Activated CD4-positive, alpha-beta T cell treated with anti-CD3 and anti-CD28 coated beads for 36 hours (primary cell): ENCODE measurements at places on chromosomes 12 and 14. TPM values are rescaled to one million over a fixed set of nuclear protein-coding genes. Genes with fewer than 3 reads are reported as not detected.

DNA sequence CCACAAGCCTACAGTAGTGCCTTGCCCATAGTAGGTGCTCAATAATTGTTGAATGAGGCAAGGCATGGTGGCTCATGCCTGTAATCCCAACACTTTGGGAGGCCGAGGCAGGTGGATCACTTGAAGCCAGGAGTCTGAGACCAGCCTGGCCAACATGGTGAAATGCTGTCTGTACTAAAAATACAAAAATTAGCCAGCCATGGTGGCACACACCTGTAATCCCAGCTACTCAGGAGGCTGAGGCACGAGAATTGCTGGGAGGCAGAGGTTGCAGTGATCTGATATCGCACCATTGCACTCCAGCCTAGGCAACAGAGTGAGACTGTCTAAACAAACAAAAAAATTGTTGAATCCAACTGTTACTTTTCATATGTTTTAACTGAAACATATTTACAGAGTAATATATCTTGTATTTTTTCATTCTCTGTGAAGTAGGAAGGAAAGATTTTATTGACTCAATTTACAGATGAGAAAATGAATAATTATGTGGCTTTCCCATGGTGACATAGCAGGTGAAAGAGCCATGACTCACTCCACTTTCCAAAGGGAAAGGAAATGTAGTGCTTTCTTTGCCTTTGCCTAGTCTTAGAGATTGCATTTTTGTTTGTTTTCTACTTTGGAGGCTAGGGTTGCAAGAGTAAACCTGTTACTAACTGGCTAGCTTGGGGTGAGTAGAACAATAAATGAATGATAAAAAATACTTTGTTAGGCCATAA, 95.4 kb upstream of the SLC38A4 start:
- no peaks in the 10 kb centered on the region for H3K36me3 ChIP-seq
- H3K4me3 ChIP-seq = no peak overlapping the region
- H3K4me1 ChIP-seq = no peaks in the 10 kb centered on the region

- peaks cover 87% of the 10 kb centered on the region for H3K4me1 ChIP-seq
- H3K36me3 ChIP-seq = peaks cover 92% of the 10 kb centered on the region
- peak; percentile 60 for DNase-seq
- no peaks in the 10 kb centered on the region for H3K27me3 ChIP-seq
- peak overlapping the region; percentile 100 for H3K27ac ChIP-seq
Measured at GRCh38 chr14:22531451-22532344, 57.3 kb downstream of the DAD1 start.

DNA sequence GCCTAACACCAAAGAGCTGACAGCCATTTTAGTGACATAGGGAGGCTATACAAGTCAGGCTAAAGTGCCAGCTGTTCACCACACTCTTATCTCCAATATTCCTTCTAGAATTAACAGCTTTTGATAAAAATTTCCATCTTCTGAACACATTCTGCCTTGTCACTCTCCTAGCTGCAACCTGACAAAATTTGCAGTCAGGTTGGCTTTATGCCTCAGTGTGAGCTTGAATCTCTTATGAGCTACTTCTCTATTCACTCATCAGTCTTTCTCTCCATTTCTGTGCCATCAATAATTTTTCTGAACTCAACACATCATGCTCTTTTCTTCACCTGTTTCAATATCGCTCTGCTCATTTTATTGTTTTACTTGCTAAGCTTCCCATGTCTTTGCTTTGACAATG, 50.2 kb downstream of the TMTC1 start:
- H3K36me3 ChIP-seq = no peaks in the 10 kb centered on the region
- no peak overlapping the region for H3K4me3 ChIP-seq
- H3K27me3 ChIP-seq = peaks cover 7% of the 10 kb centered on the region
- H3K27ac ChIP-seq = no peak overlapping the region
- peaks cover 2% of the 10 kb centered on the region for H3K4me1 ChIP-seq

DNA sequence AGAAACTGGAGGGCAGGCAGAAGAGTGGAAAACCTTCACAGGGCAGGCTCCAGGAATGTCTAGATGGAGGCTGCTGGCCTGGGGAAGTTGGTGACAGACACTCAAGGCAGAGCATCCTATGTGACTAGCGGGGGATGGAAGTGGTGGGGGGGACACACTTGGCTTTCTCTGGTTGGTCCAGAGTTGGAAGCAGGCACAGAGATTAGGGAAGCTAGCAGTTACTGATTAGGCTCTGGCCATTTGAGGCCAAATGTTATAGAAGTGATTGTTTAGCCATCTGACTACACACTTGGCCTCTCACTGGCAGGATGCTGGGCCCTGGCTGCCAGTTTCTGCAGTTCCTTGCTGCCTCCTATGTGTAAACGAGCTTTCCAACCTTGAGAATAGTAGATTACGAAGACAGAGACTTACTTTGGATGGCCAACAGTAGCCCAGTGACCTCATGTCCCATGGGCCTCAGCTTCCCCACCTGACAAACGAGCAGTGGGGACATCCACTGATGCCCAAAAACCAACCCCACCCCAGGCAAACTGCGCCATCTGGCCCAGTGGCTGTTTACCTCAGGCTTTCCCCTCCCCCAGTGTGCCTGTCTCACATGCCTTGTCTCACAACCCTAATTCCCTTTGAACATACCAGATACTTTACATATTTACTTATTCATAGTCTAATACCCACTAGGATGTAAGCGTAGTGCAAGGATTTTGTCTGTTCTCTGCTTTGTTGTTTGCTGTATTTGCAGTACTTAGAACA, 102.7 kb downstream of the PAPLN start:
- no peak overlapping the region for H3K4me3 ChIP-seq
- H3K4me1 ChIP-seq = no peaks in the 10 kb centered on the region

Gene C12orf54
- total RNA-seq = not detected

DNA sequence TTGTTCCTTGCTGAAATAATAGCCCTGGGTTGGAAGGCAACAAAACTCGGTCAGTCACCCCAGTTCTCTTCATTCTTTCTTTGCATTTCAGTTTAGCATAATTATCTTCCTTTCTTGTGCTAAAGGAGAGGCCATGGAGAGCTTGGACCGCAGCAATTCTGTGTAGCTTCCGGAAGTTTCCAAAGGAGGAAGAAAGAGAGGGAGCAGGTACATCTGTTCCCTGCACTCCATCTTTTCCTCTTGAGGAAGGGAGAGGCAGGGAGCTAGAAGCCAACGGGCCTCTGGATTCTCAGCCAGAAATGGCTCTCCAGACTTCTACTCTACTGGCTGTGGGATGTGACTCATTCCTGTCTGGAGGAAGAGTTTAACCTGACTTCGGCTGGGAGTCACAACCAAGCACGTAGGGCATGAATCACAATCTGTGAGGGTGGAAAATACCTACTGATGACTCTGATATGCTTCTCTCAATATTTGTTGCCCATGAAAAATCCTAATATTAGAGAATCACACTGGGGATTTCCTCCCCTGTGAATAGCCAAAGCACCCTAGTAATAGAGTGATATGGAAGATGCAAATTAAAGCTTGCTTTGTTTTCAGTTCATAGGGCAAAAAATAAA, 17.0 kb downstream of the ANO6 start:
- H3K27ac ChIP-seq = peak overlapping the region; percentile 86
- peaks cover 17% of the 10 kb centered on the region for H3K36me3 ChIP-seq
- no peaks in the 10 kb centered on the region for H3K27me3 ChIP-seq

DNA sequence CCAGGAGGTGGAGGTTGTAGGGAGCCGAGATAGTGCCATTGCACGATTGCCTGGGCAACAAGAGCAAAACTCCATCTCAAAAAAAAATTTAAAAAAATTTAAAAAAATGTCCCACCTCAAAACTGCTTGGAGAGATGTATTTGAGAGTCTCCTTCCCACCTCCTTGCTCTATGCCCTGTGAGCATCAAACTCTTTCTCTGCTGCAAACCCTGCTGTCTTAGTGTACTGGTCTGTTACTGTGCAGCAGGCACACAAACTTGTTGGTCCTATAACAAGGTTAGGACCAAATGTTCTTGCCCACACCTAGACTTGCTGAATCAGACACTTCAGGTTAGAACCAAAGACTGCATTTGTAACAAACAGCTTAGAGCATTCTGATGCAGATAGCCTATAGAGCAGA, 153.5 kb upstream of the FUT8 start:
- H3K27me3 ChIP-seq = no peaks in the 10 kb centered on the region
- H3K4me1 ChIP-seq = peaks cover 12% of the 10 kb centered on the region
- H3K36me3 ChIP-seq = no peaks in the 10 kb centered on the region
- H3K27ac ChIP-seq = no peak overlapping the region

Gene GZMB
- 3,062 TPM for total RNA-seq

GRCh38 chr12:12537421-12537820, 25.2 kb downstream of the DUSP16 start:
- H3K27ac ChIP-seq = no peak overlapping the region
- H3K27me3 ChIP-seq = no peaks in the 10 kb centered on the region
- no peak for DNase-seq
- H3K4me3 ChIP-seq = no peak overlapping the region
- H3K36me3 ChIP-seq = peaks cover 15% of the 10 kb centered on the region

DNA sequence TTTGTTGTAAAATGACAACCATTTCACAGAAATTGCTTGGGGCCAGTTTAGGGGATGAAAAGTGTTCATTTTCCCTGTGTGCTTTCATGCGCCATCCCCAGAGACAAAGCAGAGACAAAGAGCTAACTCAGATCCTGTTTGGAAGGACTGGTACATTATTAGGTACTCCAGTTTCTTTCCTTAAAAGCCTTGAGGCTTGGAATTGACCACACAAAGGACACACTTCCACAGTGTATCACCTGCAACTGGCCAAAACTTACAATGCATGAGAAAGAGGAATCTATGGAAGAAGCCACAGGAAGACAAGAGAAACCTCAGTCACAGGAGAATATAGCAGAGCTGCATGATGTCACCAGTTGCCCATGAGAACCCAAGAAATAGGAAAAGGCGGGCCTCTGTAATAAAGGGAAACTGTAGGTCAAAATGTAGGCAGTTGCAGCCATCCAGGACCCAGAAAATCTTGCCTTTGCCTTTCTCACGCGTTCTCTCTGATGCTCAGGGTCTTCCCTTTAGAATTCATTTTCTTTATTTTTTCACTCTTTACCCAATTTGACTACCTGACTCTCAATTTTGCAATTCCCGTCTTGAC, 339.0 kb downstream of the RMST start:
- H3K36me3 ChIP-seq = no peaks in the 10 kb centered on the region
- H3K27me3 ChIP-seq = no peaks in the 10 kb centered on the region
- no peaks in the 10 kb centered on the region for H3K4me1 ChIP-seq
- H3K4me3 ChIP-seq = no peak overlapping the region
- no peak overlapping the region for H3K27ac ChIP-seq

GRCh38 chr12:21769307-21769706, 5.2 kb downstream of the KCNJ8 start:
- H3K27me3 ChIP-seq = peaks cover 12% of the 10 kb centered on the region
- peaks cover 4% of the 10 kb centered on the region for H3K4me1 ChIP-seq
- H3K36me3 ChIP-seq = no peaks in the 10 kb centered on the region
- H3K4me3 ChIP-seq = no peak overlapping the region

DNA sequence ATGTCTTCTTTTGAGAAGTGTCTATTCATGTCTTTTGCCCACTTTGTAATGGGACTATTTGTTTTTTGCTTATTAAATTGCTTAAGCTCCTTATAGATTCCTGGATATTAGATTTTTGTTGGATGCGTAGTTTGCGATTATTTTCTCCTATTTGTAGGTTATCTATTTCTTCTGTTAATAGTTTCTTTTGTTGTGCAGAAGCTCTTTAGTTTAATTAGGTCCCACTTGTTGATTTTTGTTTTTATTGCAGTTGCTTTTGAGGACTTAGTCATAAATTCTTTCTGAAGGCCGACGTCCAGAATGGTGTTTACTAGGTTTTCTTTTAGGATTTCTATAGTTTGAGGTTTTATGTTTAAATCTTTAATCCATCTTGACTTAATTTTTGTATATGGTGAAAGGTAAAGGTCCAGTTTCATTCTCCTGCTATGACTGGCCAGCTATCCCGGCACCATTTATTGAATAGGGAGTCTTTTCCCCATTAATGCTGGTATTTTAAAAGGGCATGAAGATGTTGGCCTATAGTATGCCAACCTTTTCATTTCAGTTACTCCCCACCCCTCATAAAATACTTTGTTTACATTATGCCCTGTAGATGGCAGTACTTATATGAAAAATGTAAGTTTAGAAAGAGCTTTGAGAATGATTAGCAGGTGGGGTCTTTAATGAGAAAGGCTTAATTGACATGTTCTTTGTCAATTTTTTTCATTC, 62.9 kb upstream of the PSMA6 start:
- H3K36me3 ChIP-seq = peaks cover 4% of the 10 kb centered on the region
- H3K4me1 ChIP-seq = peaks cover 27% of the 10 kb centered on the region
- no peak for DNase-seq

- no peaks in the 10 kb centered on the region for H3K36me3 ChIP-seq
- no peak overlapping the region for H3K27ac ChIP-seq
Measured at GRCh38 chr12:63826006-63826585, 18.4 kb upstream of the SRGAP1 start.

- H3K4me1 ChIP-seq = peaks cover 11% of the 10 kb centered on the region
- H3K36me3 ChIP-seq = no peaks in the 10 kb centered on the region
- H3K27ac ChIP-seq = no peak overlapping the region
Measured at GRCh38 chr12:90250042-90250441, 541.4 kb upstream of the ATP2B1 start.

Gene LRRIQ1
- not detected for total RNA-seq

GRCh38 chr12:123061441-123062205, 81.1 kb downstream of the ARL6IP4 start:
- no peaks in the 10 kb centered on the region for H3K36me3 ChIP-seq
- H3K4me1 ChIP-seq = peaks cover 36% of the 10 kb centered on the region
- DNase-seq = no peak

DNA sequence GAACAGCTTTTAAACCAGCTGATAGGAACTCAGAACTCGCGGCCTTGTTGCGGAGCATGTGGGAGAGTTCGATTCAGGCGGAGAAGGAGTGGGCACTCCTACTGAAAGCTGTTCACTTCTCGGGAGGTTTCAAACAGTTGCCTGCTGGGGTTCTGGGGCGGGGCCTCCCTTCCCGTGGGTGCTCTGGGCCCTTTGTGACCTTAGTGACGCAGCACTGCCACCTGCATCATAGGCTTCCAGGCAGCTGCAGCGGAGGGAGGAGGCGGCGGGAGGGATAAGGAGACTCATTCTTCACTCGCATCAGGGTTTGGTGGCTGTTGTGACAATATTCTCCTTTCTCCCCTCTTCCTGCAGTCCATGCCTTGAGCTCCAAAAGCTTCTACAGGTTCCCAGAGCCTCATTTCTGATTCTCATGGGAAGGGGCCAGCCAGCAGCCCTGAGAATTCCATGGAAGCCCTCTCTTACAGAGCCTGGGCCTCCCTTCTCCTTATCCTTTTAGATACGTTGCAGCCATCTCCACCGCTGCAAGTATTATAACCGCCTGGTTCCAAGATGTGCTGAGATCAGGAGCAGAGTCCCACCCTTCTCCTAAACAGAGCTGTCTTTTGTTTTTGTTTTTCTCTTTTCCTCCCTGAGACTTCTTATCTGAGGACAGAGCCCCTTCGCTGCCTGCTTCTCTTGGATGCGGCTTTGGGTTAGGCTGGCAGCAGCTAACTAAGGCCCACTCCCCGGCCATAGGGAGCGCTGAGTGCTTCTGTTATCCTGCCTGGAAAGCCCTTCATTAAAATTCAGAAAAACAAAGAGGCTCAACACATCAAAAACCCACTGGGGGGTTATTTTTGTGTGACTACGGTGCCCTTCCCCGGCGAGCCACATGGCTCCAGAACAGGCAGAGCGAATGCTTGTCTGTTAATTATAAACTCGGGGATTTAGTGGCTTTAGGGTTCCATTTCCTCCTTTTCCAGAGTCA, 67.6 kb upstream of the GPATCH2L start:
- no peak for DNase-seq
- H3K27me3 ChIP-seq = no peaks in the 10 kb centered on the region
- H3K36me3 ChIP-seq = no peaks in the 10 kb centered on the region
- H3K4me1 ChIP-seq = no peaks in the 10 kb centered on the region
- no peak overlapping the region for H3K4me3 ChIP-seq
